ENCODE measurements at places on chromosomes 3 and 15.

DNA sequence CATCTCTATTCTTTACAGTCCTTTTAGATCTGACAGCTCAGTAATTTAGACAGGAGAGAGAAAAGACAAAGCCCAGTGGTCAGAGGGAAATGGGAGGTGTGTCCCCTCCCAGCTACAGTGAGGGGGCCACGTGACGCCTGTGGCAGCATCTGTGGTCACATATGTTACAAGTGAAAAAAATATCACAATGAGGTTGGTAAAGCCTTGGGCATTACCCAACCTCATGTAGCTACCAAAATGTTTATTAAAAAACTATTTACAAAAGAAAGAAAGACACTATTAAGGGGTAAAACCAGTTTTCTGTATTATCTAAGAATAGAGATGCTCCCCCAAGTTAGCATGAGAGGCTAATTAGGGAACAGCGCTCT, 42.9 kb upstream of the PLCL2 start:
- DNase-seq, result no peak

DNA sequence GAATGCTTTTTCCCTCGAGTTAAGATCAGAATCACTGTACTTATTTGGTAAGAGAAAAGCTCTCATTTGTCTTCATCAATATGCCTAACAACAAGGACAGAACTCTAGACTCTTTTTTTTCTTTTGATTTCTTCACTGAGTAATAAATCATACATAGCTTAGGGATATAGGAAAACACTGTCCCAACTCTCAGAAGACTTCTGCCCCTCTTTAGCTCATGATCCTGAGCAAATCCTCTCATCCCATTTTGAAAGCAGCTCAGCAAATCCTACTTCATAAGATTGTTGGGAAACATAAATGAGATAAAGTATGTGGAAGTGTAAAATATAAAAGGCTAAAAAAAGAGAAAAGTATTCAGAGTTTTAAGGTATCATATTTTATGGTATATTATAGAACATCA, 141.7 kb downstream of the ATP8B4 start:
- no peak for DNase-seq

GRCh38 chr3:132867526-132867925, 145.3 kb upstream of the NPHP3 start:
- no peak for DNase-seq

DNA sequence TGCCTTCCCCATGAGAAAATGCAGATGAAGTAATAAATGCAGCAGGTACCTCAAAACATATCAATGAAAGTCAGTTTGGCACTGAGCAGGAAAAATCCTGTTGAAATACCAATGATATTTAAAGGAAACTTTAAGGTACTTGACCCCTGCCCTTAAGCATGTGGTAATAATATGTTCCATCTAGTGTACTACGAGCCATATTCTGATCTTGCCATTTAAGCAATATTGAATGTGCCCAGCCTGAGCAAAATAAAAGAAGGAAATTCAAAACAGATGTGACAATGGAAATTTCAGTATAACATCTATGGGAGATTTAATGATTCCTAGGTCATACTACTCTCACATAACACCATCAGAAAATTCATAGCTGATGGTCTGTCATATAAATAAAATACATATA, 191.8 kb upstream of the CGNL1 start:
- no peak for DNase-seq

GRCh38 chr3:39515681-39516441, 48.4 kb downstream of the MOBP start:
- DNase-seq, result no peak

DNA sequence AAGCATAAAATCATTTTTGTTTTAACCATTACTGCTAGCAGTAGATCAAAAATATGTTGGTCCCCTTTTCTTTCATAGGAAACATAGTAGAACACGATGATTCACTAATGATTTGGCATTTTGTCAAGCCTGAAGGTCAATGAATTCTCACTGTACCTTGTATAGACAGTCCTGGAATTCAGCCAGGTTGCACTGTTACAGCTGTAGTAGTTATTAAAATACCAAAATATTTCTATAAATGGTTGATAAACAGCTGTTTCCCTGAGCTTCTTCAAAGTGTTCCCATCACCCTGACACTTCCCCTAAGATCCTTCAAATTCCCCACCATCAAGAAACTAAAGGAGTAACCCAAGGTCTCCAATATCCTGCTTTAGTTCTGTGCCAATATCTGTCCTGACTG, 200.9 kb downstream of the ATP8B4 start:
- no peak for DNase-seq

GRCh38 chr3:196969134-196969659, 564 bp upstream of the PIGZ start:
- DNase-seq, result no peak

DNA sequence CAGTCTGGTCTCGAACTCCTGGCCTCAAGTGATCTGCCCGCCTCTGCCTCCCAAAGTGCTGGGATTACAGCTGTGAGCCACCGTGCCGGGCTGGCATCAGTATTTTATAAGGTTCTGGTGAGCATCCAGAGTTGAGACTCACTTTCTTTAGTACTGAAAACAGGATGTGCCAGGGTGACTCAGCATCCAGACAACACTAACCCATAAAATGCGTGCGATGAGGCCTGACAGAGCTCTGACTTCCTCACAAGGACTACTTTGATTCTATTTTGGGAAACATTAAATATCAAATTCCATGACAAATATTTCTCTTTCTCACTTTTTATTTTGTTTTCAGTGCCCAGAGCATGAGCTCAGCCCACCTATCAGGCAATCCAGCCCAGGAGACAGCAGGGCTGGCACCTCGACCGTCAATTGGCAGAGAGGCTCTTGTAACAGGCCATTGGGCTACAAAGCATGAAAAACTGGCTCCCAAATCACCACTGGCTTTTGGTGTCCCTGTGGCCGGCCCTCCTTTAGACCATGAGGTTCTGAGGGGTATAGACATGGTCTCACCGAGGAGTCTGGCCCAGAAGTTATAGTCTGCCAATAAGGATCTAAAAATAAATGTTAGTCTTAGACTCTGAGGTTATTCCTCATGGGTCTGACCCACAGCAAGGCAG, 75.0 kb downstream of the FEM1B start:
- no peak for DNase-seq

DNA sequence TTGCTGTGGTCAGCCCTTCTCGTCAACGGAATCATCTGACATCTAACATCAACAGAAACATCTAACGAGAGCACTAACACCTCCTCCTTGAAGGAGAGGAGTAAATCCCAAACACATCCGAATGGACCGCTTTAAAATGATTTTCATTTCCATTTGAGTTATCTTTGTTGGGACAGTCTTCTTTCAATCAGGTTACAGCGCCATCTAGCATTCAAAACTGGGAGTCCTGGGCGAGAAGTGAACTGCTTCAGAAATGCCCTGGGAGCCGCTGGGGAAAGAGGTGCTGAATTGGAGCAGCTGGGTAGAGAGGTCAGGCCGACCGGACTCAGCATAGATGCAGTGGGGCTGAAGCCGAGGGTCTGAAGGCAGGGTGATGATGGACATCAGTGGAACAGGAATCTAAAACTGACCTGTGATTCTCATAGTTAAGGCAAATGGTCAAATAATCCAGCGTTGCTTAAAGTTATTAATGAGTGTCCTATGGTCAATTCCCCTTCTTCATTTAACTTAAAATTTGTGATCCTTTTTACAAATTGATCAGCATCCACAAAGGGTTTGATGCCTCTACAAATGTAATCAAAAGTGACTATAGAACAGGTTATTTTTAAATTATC, 170.0 kb upstream of the NDN start:
- DNase-seq, result no peak

DNA sequence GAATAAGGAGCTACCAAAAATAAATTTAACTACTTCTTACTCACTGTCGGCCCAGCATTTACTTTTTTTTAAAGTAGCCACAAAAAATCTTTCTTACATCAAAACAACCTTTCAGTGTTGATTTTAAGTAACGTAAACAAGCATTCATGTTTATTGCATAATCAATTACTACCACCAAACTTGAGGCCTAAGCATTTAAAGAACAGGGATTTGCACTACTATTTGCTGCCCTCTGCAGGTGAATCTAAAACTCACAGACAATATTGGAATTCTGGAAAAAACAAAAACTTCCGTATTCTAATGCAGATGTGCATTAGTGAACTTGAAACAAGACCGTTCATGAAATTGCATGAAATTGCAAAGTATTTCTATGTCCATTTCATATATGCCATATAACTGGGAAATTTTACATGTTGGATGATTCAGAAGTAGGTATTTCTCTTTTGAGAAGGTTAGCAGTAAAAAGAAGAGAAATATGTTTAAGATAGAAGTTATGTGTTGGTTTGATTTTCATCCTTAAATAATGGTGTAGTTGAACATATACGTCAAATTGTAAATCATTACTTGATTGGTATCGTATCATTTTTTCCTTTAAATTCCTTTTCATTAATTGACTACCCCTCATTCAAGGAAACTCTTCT, 55.6 kb downstream of the CGGBP1 start:
- no peak for DNase-seq

All from NCI-H2081 treated with DMSO at 0.1 percent for 48 hours (cell line).